ENCODE measurements at places on chromosomes 6 and 20.

DNA sequence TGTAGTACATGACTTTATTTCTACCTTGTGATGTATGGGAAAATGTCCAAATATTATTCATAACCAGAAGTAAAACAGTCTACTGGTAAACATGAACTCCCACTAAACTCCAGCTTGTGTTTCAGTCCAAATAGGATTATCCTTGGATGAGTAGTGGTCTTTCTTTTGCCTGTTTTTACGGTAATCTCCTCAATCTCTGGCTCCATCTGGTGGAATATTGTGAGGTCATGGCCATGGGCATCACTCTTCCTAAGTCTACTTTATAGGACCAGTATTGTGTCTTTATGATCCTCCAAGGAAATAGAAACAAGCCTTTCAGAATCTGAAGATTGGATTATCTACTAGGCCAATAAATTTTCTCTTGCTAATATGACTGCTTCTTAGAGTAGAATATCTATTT is 505.0 kb downstream of the BMP2 start:
- DNase-seq, result no peak

DNA sequence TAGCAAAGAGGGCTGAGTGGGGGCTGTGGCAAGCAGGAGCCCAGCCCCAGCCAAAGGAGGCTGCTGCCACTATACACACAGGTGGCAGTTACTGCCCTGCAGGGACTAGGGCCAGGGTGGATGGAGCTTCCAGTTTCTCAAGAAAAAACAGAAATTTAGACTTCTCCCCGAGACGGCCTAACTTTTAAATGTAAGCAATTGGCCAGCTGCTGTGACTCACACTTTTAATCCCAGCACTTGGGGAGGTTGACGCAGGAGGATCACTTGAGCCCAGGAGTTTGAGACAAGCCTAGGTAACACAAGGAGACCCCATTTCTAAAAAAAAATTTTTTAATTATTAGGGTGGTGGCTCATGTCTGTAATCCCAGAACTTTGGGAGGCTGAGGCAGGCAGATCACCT is 98.2 kb upstream of the NFATC2 start:
- DNase-seq, result no peak

- DNase-seq, result no peak
These were observed 784 bp downstream of the BTNL2 start for GRCh38 chr6:32406197-32406596.

GRCh38 chr6:10847684-10848083 is 9.3 kb upstream of the MAK start:
- no peak for DNase-seq

DNA sequence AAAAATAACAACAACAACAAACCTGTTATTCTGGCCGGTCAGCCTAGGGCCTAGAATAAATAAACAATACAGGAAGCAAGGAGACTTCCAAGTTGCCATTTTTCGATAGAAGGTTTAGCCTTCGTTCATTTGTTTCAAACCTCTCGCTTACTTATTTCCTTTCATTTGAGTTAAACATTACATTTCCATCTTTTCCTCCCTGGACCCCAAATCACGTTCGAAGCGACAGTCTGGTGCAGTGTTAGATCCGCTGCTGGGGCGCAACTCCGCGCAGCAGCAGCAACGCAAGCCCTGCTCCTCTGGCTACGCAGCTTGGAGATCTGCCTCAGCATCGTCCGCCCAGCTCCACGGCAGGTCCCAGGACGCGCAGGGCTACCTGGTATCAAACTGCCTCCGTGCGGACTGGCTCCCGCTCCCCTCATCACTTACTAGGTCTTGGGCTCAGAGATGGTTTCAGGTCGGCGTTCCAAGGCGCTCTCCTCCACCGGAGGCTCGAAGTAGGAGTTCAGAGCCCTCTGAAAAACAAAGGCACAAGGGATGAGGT is 530 bp downstream of the TDP2 start:
- DNase-seq, result no peak

DNA sequence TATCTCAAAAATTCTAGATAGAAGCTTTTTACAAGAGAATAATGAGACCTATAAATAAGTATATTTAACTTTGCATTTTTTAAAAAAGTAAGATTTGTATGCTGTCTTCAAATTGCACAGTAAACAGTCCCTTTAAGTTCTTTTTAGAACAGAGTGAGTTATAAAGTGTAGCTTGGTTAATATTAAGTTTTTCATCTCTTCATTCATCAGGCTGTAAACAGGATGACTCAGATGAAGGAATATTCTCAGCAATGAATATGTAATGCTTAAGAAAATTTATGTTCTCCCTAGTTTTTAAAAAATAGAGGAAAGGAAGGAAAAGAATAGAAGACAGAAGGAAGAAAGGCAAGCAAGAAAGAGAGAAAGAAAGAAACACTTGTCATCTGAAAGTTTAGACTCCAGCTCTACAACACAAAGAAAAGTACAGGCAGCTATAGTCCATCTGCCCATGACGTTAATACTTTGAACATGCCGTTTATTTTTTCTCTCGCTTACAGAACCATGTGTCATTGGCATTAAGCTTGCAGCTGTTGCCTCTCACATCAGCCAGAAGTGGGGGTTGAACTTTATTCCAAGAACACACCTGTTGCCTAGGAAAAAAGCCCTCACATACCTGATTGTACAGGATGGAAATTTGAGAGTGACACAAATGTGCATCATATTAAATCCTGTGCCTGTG is 36.1 kb downstream of the CAP2 start:
- DNase-seq, result no peak

Measured in putamen (tissue), 1 donor.